Right kidney (tissue), 9 donors: ENCODE measurements at places on chromosomes 1 and 21.
A peak's percentile ranks its signal among the peaks of the same experiment; 100 is the strongest.

DNA sequence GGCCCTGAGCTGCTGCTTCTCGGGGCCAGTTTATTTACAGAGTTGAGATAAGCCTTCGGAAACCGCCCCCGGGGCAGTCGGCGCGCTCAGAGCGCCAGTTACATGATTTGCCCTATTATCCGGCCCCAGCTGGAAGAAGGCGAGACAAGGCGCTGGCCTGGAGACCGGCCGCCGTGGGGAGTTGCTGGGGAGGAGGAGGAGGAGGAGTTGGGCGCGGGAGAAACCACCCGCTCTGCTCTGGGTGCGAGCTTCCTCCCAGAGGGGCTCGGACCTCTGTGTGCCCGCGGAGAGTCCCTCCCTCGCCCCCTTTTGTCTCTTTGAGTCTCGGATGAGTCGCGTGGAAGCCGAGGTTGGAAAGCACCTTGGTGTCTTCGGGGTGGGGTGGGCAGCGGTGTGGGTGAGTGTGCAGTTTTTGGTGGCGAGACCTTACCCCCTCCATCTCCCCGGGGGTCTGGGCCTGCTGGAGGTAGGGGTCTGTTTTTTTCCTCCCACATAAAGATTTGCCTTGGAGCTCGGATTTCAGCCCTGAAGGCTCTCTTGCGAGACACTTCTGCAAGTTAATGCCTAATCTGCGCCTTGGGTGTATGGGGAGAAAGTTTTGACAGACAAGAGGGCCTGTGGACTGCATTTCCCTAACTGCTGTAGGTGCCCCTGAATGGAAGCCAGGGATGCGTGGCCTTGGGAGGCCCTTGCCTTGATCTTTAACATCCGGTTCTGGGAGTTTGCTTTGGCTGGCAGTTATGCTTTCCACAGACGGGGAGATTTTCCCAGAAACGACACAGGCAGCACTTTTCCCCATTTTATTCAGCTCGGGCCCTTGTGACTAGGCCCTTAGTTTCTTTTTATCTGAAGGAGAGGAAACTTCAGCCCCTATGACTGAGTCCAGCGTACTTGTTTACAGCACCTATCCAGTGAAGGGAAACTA is 80.0 kb downstream of the NDUFS5 start:
- peak; percentile 86 for DNase-seq

DNA sequence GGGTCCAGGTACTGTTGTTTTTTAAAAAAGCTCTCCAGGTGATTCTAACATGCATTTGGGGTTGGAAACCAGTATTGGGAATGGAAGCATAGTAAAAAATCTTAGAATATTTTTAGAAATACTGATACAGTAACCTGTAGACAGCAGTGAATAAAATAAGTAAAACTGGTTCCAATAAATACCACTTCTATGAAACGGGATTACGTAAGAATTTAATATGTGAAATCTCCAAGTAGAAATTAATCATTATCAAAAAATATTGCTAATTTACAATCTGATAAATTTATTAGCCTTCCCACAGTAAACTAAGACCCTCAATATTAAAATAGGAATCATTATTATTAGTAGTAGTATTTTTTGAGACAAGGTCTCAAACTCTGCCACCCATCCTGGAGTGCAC is 177.5 kb downstream of the COP1 start:
- no peak for DNase-seq

GRCh38 chr1:192521734-192522133 is 53.8 kb upstream of the RGS1 start:
- no peak for DNase-seq

- no peak for DNase-seq
These were observed 128.5 kb upstream of the ZNHIT6 start for GRCh38 chr1:85836736-85837135.

DNA sequence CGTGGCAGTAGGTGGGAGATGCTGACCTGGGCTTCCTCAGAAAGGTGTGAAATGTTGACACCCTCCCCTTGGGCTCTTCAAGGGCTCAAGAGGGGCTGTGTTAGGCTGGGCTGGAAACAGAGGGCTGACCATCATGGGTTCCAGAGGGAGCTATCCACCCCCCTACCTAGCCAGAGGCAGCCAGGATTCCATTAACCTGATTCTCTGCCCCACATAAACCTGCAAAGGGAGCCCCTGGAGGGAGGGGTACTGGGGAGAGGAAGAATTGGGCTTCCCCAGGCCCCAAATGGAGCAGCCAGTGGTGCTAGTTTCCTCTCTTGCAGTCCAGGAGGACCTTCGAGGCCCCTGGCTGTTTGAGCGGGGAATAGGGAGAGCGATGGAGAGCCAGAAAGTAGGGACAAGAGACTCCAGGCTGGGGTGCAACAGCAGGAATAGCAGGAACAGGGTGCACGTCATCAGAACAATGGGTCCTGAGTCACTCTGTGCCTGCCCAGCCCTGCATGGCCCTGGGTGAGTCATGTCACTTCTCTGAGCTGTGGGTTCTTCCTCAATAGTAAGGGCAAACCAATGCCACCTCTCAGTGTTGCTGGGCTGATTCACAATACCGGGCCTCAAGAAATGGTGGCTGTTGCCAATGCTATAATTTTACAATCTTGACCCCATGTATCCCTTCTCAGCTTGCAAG is 121.2 kb downstream of the EPHB2 start:
- DNase-seq = no peak

- DNase-seq = no peak
These were observed 26.5 kb downstream of the TAF5L start for GRCh38 chr1:229599218-229599954.

DNA sequence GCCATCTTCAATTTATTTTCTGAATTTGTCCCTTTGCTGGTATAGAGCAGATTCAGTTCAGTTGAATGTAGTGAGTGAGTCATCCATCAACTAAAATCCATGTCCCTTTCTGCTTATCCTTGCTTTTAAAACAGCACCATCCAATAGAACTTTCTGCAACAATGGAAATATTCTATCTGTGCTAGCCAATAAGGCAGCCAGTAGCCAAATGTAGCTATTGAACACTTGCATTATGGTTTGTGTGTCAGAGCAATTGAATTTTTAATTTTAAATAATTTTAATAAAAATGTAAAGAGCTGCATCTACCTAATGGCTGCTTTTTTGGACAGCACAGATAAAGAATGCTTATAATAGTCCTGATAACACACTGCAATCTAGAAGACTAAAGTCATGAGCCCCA is at the start of gene GJA9:
Gene GJA9, minus strand, starts transcription at position 101 of the 400 bp plus-strand sequence. CDS start 5,489 bp downstream, outside the sequence.
- DNase-seq = no peak
